ENCODE measurements at places on chromosomes 4 and X.

GRCh38 chrX:103791826-103792485 lies 15.3 kb downstream of the PLP1 start:
- no peak for DNase-seq

GRCh38 chr4:7733801-7734650 lies 205.6 kb downstream of the AFAP1 start:
- DNase-seq: no peak

DNA sequence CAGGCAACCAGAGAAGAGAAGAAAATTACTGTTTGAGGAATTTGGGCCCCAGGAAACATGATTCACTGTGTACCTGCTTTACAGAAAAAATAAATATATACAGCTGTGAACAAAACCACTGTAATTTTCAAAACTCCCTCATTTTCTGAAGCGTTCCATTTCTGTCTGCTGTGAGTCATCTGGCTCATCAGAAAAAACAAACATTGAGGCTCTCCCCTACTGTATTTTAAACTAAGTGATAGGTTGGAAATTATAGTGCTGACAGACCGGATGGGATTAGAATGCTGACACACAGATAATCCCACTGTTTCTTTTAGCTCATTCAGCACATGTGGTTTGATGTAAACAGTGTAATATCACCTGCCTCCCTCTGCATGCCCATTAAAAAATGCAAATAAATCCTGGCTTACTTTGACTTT lies 847.0 kb downstream of the TRIML1 start:
- no peak for DNase-seq

DNA sequence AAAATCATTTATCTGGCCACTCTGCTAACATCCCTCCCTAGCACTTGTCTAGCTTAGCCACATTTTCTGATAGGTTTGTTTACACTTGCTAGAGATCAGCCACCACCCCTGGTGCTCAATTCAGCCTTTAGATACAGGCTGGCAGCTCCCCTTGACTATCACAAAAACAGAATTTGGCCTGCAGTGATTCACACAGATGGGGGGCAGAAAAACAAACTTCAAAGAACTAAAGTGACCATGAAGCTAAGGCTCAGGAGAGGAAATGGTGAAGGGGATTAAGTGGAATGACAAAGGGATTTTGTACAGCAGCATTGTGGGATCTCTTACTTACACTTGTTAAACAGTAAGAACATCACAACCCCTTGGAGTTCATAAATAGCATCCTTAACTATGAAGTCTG lies 1718.0 kb upstream of the PCDH7 start:
- no peak for DNase-seq

- no peak for DNase-seq
Observed at GRCh38 chrX:45696736-45697135, 496.1 kb upstream of the DIPK2B start.

DNA sequence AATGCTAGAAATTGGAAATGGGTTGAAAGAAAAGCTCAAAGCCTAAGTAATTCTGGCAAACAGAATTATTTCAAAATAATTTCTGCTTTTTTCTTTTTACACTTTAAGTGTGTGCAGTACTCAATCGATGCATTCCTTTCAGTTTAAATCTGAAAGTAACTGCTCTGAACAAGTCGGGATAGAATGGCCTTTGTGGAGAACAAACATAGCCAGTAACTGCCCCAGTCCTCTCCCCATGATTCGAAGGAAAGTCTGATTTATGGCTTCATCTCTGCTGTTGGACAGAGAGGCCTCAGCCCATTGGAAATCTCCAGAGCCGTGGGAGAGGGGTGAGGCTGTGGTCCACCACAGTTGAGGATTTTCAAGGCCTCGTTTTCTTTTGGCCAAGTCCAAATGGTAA lies 174.0 kb upstream of the TLL1 start:
- DNase-seq: no peak

DNA sequence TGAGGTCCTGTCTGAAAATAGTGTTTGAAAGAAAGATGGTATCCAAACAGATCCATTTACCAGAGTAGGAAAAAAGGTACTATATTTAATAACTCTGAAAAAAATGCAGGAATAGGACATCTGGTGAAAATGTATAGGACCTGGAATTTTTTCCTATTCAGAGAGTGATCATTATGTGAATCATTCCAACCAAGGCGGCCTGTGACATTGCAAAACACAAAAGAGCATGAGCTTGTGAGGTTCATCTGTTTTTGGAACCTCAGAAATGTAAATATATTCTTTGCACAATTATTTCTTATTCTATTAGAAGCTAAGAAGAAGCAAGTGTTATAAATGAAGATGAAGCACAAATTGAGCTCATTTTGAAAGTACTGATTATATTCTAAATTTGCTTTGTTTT lies 2.0 kb downstream of the C4orf51 start:
- no peak for DNase-seq

DNA sequence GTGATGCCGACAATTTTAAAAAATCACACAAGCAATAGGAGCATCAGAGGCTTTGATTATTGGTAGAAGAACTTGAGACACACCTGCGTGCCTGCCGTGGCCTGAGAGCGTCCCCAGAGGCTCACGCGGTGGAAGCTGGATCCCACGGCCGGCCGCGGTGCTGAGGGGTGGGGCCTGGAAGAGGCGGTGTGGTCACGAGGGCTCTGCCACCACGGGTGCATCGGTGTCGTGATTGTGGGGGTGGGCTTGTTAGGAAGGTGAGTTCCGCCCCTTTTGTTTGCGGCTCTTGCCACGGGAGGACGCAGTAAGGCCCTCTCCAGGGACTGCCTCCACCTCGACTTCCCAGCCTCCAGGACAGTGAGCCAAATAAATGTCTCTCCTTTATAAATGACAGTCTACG lies 77.2 kb upstream of the ADRA2C start:
- DNase-seq: no peak

DNA sequence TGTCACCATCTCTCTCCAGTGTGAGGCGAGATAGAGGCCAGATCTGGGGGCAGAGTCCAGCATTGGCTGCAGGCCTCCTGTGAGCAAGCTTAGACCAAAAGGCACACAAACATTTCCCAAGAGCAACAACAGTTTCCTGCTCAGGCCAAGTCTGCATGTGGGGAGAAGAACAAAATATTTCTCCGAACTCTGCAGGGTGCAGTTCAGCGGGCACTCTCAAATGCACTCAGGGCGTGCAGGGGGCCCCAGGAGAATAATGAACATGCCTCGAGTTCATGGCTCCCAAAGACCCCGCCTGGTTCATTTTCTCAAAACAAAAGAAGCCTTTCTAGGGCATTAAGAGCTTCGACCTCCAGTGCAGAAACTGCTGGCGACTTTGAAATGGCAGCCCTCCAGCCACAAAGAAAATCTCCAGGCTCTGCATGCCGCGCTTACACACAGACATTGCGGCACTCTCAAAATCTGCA lies 57.8 kb upstream of the HELT start:
- DNase-seq: no peak

GRCh38 chr4:16082426-16083240 lies 1.2 kb downstream of the PROM1 start:
- DNase-seq: no peak

DNA sequence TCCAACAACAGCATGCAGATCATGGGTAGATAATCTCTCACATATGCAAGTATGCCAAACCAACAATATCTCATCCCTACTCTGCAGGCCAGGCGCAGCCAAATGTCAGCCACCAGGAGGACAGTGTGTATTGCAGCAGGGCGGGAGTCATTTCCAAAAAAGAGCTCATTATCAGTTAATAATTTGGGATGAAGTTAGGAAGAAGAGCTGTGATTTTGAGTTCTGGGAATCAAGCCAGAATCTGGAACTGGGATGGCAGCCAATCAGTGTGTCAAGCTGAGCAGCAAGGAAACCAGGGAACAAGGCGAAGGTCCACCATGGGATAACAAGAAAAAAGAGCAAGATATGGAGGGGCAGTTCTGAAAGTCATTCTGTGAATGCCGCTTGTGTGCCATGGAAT lies 88.2 kb upstream of the CAMK2D start:
- DNase-seq: no peak

GRCh38 chr4:40335525-40335894 lies 377 bp downstream of the CHRNA9 start:
- no peak for DNase-seq

GRCh38 chr4:142355421-142355930 lies 490.6 kb downstream of the INPP4B start:
- DNase-seq: no peak

GRCh38 chr4:183504930-183505610 lies at the start of gene ING2:
Gene ING2 (plus strand): TSS chr4:183505058. CDS start chr4:183505196, 138 bp downstream.
- peak; percentile 59 for DNase-seq

GRCh38 chr4:88027611-88028608 lies 20.5 kb downstream of the PKD2 start:
- no peak for DNase-seq

- DNase-seq: no peak
Observed at GRCh38 chr4:106329041-106329618, 12.8 kb downstream of the AIMP1 start.

DNA sequence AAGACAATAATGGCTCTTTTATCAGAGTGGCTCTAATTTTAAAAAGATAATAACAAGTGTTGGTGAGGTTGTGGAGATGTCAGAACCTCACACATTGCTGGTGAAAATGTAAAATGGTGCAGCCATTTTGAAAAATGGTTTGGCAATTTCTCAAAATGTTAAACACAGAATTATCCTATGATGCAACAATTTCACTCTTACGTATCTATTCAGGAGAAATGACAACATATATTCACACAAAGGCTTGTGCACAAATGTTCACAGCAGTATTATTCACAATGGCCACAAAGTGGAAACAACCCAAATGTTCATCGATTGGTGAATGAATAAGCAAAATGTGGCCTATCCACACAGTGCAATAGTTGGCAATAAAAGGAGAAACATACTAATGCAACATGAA lies 24.7 kb downstream of the ENPP6 start:
- DNase-seq: no peak

- DNase-seq: no peak
Observed at GRCh38 chr4:140408974-140409373, 18.5 kb downstream of the CLGN start.

GRCh38 chr4:27685091-27685490 lies 824.5 kb downstream of the STIM2 start:
- no peak for DNase-seq

DNA sequence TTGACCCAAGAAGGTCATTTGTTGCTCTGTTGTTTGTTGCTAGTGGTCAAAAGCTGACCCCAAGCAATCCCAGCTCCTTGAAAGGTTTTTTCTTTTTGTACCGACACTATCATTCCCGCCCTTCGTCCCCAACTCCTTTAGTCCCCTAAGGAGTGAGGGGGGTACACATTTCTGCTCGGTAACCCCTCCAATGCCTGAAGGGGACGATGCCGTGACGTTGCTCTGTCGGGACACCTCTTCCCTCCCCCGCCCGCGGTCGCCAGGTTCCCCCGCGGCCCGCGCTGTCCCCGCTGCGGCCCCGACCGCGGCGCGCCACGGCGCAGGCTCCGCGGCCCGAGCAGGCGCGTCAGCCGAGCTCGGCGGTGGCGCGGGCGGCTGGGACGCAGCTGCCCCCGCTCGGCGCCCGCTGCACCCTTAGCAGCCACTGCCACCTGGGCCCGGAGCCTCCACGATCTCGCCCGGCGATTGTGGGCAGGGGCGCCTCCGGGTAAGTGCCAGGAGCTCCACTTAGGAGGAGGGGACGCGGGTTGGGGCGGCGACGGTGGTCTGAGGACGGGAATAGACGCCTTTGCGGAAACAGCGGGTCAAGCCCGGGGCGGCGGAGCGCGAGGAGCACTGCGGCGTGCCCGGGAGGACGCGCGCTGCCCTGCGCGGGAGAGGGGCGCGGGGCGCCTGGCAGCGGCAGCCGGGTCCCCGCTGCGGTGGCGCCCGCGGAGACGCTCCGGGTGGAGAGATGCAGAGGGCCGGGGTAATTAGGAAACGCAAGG lies at the start of gene GLRB:
Gene GLRB (plus strand): TSS at position 340 of the 767 bp plus-strand sequence. CDS start 1,875 bp downstream, outside the sequence.
- no peak for DNase-seq

DNA sequence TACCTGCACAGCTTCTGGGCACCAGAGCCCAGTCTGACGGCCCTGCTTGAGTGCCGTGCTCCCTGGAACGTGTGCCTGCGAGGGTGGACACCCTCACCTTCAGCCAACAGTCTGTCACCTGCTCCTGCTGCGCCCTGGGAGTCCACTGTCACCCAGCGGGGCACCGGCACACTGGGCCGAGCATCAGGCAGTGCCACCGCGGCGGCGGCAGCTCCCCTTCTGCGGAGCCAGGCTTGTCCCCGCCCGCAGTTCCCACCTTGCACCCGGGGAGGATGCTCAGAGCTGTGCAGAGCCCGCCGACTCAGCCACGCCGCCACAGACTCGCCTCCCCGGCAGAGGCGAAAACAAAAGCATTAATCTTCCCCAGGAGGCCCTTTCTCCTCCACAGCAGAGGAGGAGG lies 86.8 kb downstream of the ABLIM2 start:
- DNase-seq: no peak

DNA sequence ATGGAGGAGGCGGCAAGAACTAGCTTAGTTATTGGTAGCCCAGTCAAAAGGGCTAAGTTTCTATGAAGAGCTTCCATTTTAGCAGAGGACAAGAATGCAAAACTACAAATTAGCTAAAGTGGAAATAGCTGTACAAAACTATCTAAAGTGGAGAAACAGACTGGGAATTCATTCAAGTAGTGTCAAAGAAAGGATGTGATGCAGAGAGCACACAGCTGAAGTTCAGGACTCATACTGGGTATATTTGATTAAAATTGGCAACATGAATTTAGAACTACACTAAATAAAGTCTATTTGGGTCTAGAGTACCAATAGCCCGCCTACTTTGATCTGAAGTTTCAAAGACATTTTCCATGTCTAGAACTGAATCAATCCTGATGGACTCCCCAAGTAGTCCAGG lies 33.1 kb upstream of the GNRHR start:
- DNase-seq: no peak

DNA sequence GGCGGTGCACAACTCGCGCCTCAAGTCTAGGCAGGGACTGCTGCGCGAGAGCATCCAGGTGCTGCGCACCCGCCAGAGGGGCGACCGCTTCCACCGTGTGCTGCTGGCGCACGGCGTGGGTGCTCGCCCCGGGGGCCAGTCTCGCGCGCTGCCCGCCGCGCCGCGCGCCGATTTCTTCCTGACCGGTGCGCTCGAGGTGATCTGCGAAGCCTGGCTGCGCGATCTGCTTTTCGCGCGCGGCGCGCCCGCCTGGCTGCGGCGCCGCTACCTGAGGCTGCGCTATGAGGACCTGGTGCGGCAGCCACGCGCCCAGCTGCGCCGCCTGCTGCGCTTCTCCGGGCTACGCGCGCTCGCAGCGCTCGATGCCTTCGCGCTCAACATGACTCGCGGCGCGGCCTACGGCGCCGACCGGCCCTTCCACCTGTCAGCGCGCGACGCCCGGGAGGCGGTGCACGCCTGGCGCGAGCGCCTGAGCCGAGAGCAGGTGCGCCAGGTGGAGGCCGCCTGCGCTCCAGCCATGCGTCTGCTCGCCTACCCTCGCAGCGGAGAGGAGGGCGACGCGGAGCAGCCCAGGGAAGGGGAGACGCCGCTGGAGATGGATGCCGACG lies 1.3 kb downstream of the CHST7 start:
- DNase-seq: no peak

DNA sequence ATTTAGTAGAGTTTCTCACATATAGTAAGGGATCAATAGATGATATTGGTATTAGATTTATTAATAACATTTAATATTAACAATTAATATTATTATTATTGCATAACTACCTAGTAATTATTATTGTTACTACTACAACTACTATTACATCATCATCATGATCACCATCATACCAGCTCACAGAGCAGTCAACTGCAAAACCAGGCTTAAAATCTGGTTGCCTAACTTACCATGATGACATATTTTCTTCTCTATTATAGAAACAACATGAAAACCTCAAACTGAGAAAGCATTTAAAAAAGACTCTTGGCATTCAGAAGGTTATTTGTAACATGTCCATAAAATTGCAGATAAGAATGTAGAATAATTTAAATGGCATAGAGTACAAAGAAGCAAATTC lies 247.0 kb upstream of the TTC29 start:
- no peak for DNase-seq

GRCh38 chrX:129781680-129782495 lies 2.1 kb downstream of the SASH3 start:
- no peak for DNase-seq

GRCh38 chr4:125979950-125980349 lies 665.2 kb downstream of the FAT4 start:
- DNase-seq: no peak
